ENCODE measurements at places on chromosomes 2 and 18. TPM values are rescaled to one million over a fixed set of nuclear protein-coding genes. Genes with fewer than 3 reads are reported as not detected.
A peak's percentile ranks its signal among the peaks of the same experiment; 100 is the strongest.

DNA sequence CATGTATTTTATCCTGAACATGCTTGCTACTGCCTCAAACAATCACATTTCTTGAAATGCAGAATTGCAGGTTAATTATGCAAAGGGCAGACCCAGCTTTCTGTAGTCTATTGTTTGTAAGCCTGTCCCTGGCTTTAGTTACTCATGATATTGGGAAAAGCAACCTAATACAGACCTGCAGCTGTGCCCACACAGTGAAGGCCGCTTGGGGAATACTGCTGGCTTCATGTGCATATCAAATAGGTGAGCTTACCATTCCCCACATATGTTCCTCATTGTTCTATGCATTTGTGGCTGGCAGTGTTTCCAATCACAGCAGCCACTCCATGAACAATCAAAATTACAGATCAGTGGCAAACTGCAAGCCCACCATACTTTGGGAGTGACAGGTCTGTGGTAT is 186.3 kb downstream of the TMEM163 start:
- no peak for DNase-seq

GRCh38 chr2:10038716-10039115 is 4.6 kb upstream of the KLF11 start:
- DNase-seq, result no peak

- peak; percentile 10 for DNase-seq
Measured at GRCh38 chr2:232871418-232871834, 1.4 kb downstream of the SNORC start.

DNA sequence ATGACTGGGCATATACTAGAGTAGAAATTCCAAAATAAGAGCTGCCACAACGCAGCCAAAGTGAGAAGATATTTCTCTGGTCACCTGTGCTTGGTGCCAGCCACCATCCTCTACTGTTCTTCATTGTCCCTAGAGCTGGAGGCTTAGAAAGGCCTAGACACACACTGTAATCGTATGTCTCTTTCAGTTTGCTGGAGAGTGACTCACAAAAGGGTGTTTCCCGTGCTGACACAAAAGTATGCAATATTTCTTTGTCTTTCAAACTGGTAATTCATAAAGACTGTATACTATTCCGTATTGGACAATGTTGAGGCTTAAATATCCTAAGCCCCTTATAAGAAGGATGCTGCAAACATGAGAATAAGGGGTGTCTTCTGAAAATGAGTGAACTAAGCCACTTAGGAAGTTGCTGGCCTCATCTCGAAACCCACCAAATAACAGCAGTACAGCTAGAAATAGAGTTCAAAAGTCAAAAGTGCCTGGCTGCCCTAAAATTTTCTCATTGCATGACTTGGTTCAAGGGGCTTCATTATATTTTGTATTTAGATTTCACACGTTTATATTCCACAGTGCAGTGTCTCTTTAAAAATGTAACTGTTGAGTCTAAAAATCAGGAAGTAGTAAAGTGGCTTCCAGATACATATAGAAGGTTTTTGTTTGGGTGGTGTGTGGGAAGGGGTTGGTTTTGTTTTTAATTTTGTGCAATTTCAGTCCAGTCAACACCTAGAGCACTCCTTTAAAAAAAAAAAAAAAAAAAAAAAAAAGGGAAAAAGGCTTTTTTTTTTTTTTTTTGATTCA is 601.1 kb downstream of the ARHGAP15 start:
- no peak for DNase-seq

DNA sequence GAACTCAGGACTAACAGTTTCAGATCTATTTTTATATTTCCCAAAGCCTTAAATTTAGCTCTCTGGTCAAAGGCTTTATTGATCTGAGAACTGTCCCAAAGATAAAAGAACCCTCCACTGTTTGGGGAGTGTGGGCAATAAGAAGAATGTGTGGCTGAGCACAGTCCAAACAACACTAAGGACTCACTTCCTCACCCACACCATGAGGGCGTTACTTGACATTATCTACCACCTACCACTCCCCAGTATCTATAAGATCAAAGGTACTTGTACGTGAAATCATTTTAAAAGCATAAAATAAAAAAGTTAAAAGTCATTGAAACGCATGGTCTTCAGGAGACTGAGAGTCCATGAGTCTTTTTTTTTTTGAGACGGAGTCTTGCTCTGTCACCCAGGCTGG is 54.6 kb upstream of the NFU1 start:
- no peak for DNase-seq

- DNase-seq, result no peak
Measured at GRCh38 chr18:24982831-24983230, 369.1 kb downstream of the ZNF521 start.

DNA sequence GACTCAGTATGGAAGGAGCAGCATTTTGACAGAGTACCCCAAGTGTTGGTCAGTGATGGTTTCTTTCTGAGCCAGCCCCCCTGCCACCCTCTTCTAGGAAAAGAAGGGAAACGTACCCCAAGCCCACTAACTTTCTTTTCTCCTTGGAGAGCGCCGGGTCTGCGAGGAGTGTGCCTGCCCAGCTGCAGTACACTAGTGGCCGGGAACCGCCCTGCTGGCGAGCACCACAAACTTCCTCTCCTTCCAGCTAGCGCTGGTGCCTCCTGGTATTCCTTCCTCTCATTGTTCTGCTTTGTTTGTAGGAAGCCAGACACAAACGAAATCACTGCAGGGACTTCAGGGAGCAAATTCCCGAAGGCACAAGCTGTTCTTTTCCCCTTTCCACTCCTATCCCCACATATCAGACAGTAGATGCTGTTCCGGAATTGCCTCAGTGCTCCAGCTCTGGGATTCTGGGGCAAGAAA is 1.8 kb downstream of the CCDC85A start:
- no peak for DNase-seq

GRCh38 chr2:101473911-101474701 is 806 bp downstream of the RFX8 start:
- peak; percentile 15 for DNase-seq

DNA sequence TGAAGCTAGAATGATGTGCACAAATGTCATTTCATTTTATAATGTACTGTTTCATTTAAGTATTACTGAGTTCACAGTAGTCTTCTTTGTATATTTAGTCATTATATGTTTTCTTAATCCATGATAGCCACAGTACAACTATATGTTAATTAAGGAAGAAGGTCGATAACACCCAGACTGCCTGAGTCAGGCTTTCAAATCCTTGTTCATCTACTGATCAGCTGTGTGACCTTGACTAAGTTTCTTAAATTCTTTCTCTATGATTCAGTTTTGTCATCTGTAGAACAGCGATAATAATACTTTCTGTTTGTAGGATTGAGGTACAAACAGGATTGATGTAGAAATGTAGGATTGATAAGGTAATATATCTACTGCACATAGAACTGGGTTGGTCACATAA is 5.4 kb downstream of the GCC2 start:
- no peak for DNase-seq

DNA sequence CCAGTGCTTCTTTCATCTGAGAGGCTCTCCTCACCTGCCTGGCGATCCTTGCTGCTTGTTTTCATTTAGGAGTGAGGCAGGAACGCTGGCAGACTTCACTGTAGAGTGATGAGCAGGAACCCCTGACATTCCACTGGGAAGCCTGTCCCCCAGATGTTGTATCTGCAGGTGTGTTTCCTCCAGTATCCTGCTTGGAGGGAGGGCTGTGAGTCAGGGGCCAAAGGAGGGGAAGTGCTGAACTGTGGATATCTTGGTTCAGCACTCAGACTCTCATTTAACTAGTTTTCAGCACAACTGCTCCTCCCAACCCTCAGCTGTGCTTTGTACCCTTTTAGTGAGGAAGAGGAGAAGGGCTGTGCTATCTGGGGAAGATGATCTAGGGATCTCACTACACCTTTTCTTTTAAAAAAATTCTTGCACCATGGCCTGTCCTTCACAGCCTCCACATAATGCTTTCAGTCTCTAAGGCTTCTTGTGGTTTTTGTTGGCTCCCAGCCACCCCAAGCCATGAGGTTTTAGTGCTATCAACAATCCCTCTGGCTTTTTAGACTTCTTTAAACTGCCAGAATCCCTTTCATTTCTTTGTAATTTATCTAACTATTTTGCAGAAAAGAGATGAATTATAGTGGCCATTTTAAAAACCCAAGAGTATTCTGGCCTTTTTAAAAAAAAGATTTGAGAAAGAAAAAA is 11.2 kb downstream of the ANKAR start:
- no peak for DNase-seq

DNA sequence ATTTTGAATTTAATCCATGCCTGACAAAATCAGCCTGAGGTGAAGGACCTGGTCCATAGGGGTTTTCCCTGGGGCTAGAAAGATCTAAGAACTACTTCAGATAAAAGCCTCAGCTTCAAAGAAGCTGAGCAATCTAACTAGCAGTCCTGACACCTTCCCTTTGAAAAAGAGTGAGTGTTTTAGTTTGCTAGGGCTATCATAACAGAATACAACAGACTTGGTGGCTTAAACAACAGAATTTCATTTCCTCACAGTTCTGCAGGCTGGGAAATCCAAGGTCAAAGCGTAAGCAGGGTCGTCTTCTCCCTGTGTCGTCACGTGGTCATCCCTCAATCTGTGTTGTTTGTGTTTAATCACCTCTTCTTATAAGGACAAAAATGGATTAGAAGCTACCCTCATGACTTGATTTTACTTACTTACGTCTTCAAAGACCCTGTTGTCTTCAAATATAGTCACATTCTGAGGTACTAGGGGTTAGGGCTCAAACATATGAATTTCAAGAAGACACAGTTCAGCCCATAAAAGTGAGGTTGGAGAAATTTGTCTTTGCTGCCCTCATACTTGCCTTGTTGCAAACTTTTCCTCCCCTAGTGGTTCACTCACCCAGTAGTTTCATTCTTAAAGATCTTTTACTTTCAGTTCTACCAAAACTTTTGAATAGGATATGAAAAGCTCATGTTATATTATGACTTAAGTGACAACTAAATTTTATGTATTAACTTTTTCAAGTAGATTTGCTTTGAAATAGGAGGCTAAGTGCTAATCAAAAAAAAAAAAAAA is 673.8 kb downstream of the ARHGAP15 start:
- DNase-seq, result no peak

GRCh38 chr2:33392366-33392765 is 84.1 kb upstream of the RASGRP3 start:
- no peak for DNase-seq

- DNase-seq, result no peak
Measured at GRCh38 chr2:10208736-10209135, 86.2 kb downstream of the RRM2 start.

GRCh38 chr2:231563378-231563961 is 29.2 kb upstream of the TEX44 start:
- no peak for DNase-seq

- no peak for DNase-seq
Measured at GRCh38 chr2:238380785-238381184, 45.9 kb upstream of the ASB1 start.

Gene LYPD6B
- not detected for total RNA-seq

Gene LHCGR
- 3.6 TPM for total RNA-seq

Gene STARD6
- total RNA-seq, result not detected

Gene CD8A
- 0.63 TPM for total RNA-seq

Gene SDC1
- 2.8 TPM for total RNA-seq

Gene REEP1
- total RNA-seq, result 0.39 TPM

Data from tibial nerve (tissue), 4 donors.